ENCODE measurements at places on chromosomes 6 and 20.

DNA sequence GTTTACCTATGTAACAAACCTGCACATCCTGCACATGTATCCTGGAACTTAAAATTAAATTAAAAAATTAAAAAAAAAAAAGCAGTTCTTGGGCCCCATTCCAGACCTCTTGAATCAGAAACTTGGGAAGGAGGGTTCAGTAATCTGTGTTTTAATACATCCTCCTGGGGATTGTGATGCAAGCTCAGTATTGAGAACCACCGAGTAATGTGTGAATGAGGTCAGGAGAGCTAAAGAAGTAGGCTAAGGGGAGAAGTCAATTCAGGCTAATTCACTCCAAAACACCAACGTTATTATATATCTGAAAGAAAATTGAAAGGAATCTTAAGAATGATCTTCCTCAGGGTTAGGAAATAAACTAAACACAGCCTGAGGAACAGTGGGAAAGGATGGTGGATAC, 120.4 kb downstream of the RNF144B start:
- no peak for DNase-seq

- no peak for DNase-seq
Measured at GRCh38 chr6:84161190-84161589, 66.3 kb downstream of the CEP162 start.

- DNase-seq = no peak
Measured at GRCh38 chr6:165931675-165932074, 236.0 kb downstream of the TBXT start.

GRCh38 chr20:58956078-58956477, 25.0 kb upstream of the NELFCD start:
- no peak for DNase-seq

DNA sequence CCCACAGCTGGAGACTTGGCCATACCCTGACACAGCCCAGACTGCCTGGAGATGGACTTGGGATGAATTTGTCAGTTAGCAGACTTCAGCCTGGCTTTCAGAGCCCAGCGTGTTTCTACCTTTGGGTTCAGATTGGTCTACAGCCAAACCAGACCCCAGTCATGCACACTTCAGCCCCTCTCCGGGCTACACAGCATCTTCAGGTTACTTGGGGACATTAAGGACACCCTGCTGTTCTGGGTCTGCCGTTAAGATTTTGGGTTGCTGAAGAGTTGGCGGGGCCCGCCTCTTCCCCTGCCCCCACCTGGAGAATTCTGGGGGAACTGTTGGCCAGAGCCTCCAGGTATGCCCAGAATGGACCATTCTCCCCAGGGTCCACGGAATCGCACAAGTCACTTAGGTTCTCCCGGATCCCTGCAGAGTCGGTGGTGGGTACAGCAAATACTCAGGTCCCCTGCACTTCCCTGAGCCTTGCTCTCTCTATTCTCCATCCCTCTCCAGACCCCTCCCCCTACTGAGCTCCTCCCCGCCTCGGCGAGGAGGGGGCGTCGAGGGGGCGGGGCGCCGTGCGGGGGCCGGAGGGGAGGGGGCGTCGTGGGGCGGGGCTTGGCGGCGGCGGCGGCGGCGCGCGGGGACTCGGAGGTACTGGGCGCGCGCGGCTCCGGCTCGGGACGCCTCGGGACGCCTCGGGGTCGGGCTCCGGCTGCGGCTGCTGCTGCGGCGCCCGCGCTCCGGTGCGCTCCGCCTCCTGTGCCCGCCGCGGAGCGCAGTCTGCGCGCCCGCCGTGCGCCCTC, at the start of gene PTK7:
TSS of gene PTK7 (plus strand) at position 645 of the 794 bp plus-strand sequence. CDS start 175 bp downstream, outside the sequence.
- DNase-seq = no peak

GRCh38 chr6:91573826-91574416, 987.0 kb upstream of the MAP3K7 start:
- DNase-seq = no peak

GRCh38 chr20:20498076-20498861, 130.4 kb downstream of the INSM1 start:
- DNase-seq = no peak

- DNase-seq = no peak
Measured at GRCh38 chr6:68252632-68253031, 382.4 kb upstream of the ADGRB3 start.

GRCh38 chr6:43695215-43695966, 7.8 kb upstream of the MRPS18A start:
- no peak for DNase-seq

DNA sequence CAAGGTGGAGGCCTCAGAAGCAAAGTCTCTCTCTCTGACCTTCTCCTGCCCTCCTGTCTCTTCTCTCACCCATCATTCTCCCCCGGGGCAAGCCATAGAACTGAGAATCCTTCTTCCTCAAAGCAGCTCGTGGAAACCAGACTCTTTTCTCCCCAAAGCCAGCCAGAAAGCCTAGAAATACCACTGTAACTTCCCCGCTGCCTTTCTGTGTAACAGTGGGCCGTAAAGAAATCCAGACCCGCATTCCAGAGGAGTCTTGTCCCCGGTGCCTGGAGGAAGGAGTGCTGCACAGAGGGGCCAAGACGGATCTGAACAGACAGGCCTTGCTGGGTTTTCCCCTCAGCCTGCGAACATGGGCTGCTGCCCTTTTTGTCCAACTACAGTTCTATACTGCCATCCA, 977 bp upstream of the SLC22A2 start:
- DNase-seq = no peak

GRCh38 chr6:52176550-52176949, 9.6 kb upstream of the IL17A start:
- no peak for DNase-seq

DNA sequence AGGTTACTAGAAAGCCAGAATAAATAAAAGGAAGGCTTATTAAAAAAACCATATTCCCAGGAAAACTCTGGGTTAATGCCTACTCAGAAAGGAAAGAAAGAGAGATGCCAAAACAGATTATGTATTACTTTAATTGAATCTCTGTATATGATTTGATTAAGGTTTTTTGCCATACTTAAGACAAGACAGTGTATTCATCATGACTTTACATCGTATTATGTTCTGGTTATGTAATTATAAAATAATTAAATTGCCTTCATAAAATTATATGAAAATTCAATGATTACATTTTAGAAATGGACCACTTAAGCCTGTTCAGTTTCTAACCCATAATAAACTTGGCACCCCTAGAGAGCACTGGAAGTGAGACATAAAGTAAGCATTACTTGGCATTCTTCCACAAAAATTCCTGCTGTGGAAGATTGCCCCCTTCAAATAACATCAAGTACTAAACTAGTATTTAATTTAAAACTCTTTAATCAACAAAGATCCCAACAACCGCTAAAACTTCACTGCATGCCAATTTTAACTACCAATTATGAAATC, 20.8 kb upstream of the IBTK start:
- DNase-seq = no peak

- DNase-seq = no peak
Measured at GRCh38 chr6:56382416-56382940, 135.1 kb upstream of the COL21A1 start.

DNA sequence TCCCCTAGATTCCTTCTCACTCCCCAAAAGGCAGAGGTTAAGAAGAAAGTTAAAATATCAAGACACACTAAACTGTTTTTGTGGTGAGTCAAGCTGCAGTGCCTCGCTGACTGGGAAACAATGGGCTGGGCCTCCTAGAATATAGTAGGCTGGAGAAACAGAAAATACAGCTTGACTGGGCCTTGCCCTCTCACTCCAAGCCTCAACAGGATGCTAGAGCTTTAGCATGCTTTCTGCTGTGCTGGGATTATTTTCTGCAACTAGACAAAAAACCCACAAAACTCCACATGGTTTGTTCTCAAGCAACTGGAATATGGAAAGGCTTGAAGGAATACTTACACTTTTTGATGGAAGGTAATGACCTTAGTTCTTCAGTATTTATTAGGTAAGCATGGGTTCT, 27.9 kb downstream of the FOXO3 start:
- DNase-seq = no peak

DNA sequence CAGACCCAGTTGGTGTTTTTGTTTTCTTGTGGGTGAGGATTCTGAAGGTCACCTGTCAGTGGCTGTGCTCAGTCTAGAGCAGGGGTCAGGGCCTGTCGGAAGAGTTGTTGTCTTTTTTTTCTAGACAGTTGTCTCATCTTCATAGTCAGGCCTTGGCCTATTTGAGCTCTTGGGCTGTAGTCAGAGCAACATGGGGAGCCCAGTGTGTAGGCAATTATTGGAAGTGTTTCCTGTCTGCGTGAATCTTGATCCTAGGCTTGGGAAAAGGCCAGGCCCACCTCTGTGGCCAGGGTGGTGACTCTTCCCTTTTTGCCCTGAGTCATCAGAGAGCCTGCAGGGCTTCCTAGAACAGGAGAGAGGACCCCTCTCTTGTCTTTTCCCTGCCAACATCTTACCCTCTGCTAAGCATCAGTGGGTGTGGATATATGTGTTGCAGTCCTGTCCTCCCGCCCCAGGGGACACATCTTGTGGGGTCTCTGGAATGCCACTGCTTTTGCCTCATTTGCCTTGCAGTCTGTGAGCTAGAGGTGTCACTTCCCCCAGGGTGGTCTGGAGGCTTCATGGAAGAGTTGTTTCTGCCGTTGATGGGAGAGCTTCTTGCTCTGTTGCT, 11.4 kb downstream of the TJAP1 start:
- no peak for DNase-seq

GRCh38 chr6:159761129-159761872, 544 bp upstream of the ACAT2 start:
- peak; percentile 13 for DNase-seq

DNA sequence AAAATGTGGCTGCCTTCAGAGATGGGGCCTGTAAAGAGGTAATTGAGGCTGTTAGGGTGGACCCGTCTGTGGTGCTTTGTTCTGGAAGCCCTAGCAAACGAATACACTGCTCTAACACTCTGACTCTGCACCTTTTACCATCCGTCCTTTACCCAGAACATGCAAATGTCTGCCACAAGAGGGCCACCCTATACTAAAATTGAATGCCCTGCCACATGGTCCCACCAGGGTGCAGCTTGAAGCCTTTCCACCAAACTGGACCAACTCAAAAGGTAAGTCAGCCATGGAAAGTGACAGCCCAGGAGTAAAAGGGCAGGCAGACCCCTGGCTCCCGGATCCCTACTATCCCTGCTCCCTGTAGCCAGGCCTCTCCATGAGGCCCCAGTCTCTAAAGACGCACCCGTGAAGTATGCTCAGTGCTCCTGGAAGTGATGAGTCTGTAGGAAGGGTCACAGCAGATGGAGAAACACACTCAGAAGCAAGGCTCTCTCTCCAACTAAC, 5.8 kb upstream of the BFSP1 start:
- DNase-seq = peak; percentile 41

DNA sequence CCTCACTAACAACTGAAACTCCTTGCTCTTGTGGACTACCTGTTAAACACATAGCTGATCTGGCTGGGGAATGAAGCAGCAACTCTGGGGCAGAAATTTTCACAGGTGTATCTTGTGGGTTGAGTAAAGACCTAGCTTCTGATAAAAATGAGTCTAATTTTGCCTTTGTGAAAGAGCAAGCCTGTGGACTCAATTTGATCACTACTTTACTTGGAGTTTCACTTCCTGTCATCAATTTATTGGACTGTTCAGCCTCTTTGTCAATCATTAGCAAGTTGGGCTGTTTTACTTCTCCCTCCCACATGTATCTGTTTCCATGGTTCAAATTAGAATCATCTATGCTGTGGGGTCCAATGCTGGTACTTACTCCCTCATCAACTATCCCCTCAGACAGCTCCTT, 29.6 kb upstream of the CRIP3 start:
- no peak for DNase-seq

DNA sequence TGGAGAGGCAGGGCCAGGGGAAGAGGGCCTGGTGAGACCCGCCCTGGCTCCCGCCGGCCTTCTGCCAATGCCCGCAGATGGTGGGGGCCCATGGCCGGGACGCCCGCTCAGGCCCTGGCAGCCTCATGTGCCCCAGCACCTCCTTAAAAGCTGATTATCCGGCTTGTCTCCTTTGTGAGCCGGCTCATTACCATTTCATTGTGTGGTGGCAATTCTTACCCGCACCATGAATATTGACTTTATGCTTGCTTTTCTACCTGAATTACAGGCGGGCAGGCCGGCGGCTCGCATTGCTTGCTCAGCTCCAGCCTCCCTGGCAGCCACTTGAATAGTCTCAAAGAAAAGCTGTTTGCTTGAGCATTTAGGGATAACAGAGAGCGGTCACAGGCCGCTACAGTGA, 120.0 kb upstream of the JAG1 start:
- no peak for DNase-seq

DNA sequence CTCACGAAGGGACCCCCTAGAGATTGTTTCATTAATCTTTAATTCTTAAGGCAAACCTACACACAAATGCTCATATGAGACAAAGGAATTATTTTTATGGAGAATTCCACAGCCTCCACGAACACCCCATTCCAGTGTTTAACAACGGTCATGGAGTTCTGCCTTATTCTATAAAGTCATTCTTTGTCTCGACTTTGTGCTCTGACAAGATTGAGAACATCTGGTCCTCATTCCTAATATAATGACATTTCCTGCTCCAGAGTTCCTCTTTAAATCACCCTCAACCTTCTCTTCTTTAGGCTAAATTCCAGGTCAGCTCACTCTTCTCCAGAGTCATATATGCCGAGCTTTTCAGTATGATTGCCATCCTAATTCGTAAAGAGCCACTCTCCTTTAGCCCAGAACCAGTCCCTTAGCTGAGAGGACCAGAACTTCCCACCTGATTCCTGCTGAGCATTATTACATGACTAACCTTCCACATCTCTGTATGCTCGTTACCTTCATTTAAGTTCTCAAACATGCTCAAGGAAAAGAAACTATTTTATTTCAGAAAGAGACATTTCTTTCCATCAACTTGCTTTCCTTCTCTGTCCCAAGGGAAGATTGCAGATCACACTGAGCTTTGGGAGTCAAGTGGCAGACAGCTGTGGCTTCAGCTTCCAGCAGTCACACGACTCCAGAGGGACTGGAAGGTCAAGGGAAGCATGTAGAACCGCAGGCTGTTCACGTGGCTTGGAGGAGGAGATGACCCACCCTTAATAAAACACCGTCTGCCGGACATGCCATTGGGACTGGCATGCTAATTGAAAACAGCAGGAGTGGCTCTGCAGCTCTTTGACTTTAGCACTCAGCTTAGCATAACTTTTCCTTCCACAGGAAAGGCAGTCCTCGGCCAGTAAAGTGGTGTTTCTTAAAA, 467.1 kb upstream of the HSF2 start:
- no peak for DNase-seq

GRCh38 chr6:127566651-127567050, 10.3 kb upstream of the C6orf58 start:
- no peak for DNase-seq

- no peak for DNase-seq
Measured at GRCh38 chr20:3563133-3563532, 92.3 kb downstream of the ATRN start.

DNA sequence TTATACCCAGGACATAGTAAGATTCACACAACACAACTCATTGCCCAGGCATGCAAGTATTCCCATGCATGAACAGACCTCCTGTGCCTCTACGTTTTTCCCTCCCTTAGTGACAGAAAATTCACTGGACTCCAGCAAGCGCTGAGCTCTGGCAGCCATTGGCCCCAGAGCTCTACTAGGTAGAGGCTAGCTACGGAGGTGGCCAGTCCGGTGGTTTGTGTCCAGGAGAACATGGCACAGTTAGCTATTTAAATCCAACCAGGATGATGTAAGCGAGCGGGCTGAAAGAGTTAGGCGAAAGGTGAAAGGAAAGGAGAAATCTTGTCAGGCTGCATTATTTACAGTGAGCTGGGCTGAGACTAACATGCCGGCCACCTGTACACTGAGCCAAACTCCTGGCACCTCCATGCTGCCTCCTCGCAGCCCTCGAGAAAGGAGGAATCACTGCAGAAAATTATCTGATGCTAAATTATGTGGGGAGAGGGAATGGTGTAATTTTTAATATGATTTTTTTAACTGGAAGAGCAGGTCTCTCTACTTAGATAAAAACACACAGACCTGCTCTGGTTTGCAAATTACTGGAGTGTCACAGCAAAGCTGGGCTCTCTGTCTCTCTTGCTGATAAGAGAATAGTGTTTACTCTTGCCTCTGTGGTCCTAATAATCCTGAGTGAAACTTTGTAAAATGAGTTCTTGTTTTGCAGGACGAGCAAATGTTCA, 50.1 kb upstream of the ARMC2 start:
- DNase-seq = no peak
